ENCODE measurements at places on chromosomes 2 and 18. TPM values are rescaled to one million over a fixed set of nuclear protein-coding genes. Genes with fewer than 3 reads are reported as not detected.

DNA sequence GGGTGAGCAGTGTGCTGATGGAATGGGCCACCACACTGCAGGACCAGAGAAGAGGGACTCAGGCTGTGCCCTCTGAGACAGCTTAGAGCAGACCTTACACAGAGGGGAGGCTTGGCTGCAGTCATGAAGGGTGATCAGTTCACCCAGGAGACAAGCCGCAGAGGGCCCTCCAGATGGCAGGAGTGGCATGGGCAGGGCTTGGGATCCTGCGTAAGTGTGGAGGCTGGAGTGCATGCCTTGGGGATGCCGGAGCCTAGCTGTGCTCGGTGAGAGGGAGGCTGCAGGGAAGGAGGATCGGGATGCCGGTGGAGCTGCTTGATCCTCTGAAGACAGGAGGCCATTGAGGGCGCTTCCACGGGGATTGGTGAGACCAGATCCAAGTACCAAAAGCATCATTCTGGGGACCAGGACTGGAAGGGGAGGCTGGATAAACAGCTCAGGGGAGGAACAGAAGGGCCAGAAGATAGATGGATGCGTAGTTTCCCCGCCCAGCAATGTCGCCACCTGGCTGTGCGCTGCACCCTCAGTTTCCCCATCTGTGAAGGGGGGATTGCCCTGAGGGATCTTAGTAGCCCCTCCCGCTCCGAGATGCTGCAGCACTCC lies 163.4 kb downstream of the INHBB start:
- no peak for DNase-seq

GRCh38 chr18:45103319-45104048 lies 422.8 kb downstream of the SETBP1 start:
- no peak for DNase-seq

- no peak for DNase-seq
Observed at GRCh38 chr18:56233595-56233994, 404.8 kb downstream of the TXNL1 start.

DNA sequence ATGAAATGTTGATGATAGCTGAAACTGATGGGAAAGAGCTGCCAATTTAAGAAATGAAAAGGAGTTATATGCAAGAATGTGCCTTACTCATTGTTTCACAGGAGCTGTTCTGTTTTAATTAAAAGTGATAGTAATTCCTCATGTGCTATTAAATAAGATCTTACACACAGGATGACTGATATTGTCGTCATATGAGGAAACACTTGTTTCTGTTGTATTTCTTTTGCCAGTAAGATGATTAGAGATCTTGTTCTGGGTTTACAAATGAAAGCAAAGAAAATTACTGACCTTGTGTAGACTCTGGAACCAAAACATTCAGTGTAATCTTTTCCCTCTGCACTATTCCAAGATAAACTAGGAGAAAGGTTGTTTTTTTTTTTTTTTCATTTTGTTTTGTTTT lies 123.6 kb downstream of the MAP3K20 start:
- no peak for DNase-seq

DNA sequence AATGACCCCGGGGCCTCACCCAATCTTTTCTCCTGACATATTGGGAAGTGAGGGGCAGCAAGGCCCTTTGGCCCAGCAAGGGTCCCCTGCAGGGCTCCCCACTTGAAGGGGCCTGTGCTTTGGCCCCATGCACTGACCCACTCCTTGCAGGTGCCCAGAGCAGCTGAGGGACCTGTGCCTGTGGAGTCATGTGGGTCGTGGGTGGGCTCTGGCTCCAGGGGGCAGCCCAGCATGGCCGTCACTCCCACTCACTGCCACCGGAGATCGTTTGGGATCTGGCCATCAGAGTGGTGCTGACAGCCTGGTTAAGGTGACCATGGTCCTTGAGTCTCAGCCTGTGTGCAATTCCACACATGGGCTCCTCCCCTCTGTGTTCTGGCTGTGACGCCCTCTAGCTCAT lies 31.7 kb upstream of the APCDD1 start:
- no peak for DNase-seq

The CYS1 gene
- 0.92 TPM for total RNA-seq

The THOC1 gene
- total RNA-seq = 37.0 TPM

Data from cardiac muscle cell (in vitro differentiated cells and primary cell).